Substantia nigra (tissue), 51 donors: ENCODE measurements at places on chromosomes 7 and 10.

- peak; percentile 12 for DNase-seq
Observed at GRCh38 chr10:131167036-131167860, 144.3 kb downstream of the TCERG1L start.

GRCh38 chr10:36688717-36689116, 436.7 kb upstream of the ANKRD30A start:
- no peak for DNase-seq

DNA sequence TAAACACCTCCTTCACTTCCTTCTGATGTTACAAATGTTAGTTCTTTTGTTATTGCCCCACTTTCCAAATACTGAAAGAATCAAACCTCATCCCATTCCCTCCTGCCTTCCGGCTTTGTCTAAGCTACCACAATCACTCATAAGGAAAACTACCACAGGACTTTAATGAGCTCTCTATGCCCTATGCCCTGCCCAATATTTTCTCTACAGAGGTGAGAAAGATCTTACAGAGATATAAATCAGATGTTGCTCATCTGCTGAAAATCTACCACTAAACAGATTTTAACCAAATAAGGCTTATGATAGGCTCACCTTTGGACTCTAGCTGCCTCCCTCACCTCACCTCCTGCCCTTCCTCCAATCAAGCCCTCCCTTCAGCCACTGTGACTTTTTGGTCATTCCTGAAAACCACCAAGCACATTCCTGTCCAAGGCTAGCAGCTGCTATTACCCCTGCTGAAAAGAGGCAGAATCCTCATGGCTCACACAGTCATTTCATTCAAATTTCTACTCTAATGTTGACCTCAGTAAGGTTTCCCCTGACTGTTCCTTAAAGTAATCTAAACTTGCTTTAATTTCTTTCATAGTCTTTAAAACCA, 7.7 kb downstream of the ZNF33B start:
- no peak for DNase-seq

- no peak for DNase-seq
Observed at GRCh38 chr7:140200061-140200989, 23.5 kb upstream of the KDM7A start.

DNA sequence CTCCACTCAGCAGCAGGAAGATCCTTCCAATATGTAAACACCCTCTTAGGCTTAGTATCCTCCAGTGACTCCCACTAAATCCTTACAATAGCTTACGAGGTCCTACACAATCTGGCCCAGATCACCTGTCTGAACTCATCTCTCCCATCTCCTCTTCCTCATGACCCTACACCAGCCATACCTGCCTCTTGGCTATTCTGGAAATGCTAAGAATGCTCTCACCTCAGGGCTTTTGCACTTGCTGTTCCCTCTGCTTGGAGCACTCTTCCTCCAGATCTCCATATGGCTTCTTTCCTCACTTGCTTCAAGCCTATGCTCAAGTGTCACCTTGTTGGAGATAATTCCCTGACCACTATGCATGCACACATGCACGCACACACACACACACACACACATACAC, 50.8 kb upstream of the FRMD4A start:
- DNase-seq: no peak

GRCh38 chr10:60446851-60447250, 57.2 kb upstream of the ANK3 start:
- DNase-seq: no peak

GRCh38 chr7:134509010-134509409, 18.4 kb upstream of the AKR1B10 start:
- DNase-seq: no peak

DNA sequence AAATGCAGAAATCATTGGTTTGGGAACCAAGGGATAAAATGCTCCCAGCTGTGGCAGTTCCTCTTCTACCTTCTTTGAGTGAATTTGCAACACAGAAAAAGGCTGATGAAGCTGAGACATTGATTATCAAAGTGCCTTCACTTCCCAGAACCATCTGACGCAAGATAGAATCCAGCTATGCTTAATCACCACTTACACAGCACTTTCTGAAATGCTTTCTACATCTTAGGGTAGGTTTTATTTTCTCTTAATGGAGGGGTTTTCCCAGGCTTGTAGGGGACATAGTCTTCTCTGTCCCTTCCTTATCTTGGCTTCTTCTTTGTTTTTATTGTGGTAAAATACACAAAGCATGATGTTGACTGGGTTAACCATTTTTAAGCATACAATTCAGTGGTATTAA, 332.6 kb upstream of the ZNF32 start:
- DNase-seq: no peak

GRCh38 chr7:151926336-151926712, 29.9 kb upstream of the GALNTL5 start:
- no peak for DNase-seq

GRCh38 chr7:3495530-3495929, 194.5 kb downstream of the SDK1 start:
- no peak for DNase-seq

GRCh38 chr10:93413252-93413689, 68.9 kb downstream of the MYOF start:
- DNase-seq: no peak

DNA sequence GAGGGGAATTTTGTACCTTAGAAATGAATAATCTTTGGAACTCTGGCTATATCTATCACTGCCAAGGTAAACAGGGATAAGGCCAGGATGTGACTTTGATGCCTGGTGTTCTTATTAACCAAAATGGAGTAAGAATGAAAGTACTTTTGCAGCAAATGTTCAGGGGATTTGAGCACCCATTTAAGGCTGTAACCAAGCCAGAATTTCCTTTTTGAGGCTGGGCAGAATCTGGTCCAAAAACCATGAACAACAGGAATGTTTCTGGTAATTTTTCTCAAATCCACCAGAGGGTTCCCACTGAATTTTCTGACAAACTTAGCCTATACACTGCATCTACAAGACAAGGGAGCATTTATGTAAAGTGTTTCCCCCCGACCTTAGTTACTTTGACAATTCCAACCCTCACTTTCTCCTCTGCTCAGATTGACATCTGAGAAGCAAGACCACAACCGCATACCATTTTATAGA, 120.6 kb downstream of the BAMBI start:
- no peak for DNase-seq

DNA sequence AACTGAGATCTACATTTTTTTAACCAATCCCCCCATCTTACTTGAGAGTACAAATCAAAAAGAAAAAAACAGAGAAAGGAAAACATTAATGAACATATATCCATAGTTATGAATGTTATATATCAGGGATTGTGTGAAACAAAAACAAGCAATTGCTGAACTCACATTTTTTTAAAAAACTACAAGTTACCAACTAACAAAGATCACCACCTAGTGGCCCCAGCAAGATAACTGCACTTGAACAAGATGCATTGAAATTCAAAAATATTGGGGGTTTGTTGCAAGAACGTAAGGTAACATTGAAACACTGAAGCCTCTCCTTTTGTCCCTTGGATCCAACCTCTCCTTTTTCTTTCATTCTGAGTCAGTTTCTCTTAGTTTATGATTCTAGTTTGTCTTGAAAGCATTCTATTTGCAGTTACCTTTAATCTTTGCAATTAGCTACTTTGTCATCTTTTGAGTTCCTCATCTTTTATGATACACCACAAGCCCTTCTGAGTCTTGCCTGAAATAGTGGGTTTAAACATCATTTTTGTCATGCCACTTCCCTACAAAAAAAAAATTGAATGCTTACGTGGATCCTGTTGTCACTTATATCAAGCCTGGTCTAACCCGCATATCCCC, 87.3 kb upstream of the TES start:
- no peak for DNase-seq

GRCh38 chr7:24504836-24505235, 68.4 kb upstream of the PALS2 start:
- no peak for DNase-seq

DNA sequence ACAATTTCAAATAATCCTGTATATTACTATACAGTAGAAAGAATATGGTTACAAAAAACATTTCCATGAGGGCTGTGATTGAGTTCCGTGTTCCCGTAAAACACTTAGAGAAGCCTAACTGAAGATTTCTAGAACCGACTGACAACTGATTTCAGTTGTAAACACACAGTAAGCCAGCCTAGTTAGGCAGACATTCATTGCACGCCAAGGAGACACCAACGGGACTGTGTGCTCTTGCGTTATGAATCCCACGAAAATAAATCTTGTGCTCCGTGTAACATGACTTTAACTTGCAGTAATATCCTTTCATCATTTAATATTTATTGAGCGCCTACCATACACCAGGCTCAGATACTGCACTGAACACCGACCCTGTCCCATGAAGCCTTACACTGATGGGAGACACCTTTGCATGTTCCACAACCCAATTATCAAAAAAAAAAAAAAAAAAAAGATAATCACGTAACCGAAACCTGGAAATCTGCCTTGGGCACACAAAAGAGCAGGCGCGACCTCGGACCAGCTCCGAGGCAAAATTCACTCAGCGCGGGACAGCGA, 420 bp upstream of the KLHL7 start:
- no peak for DNase-seq

- DNase-seq: no peak
Observed at GRCh38 chr10:21603721-21604120, 69.7 kb downstream of the MLLT10 start.

GRCh38 chr10:662223-662605, 27.3 kb downstream of the DIP2C start:
- no peak for DNase-seq

- no peak for DNase-seq
Observed at GRCh38 chr10:97687785-97688781, 1.0 kb upstream of the AVPI1 start.

- no peak for DNase-seq
Observed at GRCh38 chr10:47027784-47028260, 116.6 kb downstream of the PTPN20 start.

- no peak for DNase-seq
Observed at GRCh38 chr10:101061624-101062231, at the start of gene KAZALD1. KAZALD1 (plus strand) TSS chr10:101061989; CDS start chr10:101062593, 604 bp downstream.

- peak; percentile 38 for DNase-seq
Observed at GRCh38 chr10:15209827-15210509, 41.5 kb upstream of the NMT2 start.

DNA sequence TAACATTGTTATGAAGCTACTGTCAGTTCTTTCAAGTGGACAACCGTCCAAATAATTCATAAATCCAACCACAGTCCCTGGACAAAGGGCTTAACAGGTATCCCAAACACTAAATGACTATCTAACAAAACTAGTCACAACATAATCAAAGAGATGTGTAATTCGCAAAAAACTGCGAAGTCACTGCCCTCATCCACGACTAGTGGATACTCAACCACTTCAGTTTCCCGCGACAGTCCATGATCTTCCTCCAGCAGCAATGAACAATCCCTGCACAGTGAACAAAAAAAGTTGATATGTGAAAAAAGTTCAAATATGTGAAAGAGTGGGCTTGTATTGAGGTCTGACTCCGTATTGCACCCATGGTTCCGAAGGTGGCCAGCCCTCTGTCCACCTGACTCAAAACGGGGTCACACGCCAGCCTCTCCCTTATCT, 287 bp downstream of the DCLRE1A start:
- no peak for DNase-seq

DNA sequence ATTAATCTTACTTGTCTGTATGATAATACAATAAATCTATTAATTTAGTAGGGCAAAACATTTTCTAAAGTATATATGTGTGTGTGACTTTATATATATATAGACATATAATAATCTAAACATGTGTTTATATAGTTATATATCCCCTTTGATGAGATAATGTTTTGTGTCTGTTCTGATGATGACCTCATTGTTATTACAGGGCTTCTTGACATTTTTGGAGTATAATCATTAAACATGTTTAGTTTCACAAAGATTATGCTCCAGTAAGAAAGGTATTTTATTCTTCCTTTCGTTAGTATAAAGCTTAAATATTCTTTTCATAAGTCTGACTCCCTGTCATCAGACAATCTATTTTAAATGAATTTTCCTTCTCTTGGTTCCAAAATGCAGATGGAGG, 62.3 kb upstream of the CABCOCO1 start:
- no peak for DNase-seq

DNA sequence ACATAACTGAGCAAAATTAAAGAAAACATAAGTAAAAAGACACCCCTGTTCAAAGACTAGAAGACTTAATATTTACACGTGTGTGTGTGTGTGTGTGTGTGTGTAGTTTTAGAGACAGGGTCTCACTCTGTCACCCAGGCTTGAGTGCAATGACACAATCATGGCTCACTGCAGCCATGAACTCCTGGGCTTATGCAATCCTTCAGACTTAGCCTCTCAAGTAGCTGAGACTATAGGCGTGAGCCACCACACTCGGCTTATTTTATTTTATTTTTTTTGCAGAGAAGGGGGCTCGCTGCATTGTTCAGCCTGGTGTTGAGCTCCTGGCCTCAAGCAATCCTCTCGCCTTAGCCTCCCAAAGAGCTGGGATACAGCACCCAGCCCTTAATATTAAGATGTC, 90.3 kb downstream of the JMJD1C start:
- no peak for DNase-seq

- no peak for DNase-seq
Observed at GRCh38 chr10:102269017-102269416, 23.7 kb downstream of the GBF1 start.

GRCh38 chr10:16828114-16828568, 10.9 kb upstream of the RSU1 start:
- no peak for DNase-seq

DNA sequence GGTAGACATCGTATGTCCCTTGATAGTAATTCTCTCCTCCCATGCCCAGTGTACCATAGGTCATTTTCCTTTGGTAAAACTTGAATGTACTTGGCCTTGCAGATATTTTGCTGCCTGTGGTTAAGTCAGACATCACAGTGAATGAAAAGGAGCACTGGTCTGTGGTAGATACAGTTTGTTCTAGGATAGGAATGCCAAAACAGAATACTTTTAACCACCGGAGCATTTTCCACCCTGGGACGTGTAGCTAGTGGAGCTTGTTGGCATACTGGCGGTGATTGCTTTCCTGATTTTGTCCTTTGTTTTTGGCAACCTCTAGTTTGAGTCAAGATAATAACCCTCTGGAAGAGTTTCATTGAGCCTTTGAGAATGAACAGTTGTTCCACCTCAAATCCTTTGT, 92.0 kb upstream of the BMPER start:
- DNase-seq: no peak

- DNase-seq: peak; percentile 12
Observed at GRCh38 chr7:112930787-112931186, 140.6 kb upstream of the TMEM168 start.

GRCh38 chr7:147658392-147658967, 932.1 kb upstream of the C7orf33 start:
- DNase-seq: no peak

DNA sequence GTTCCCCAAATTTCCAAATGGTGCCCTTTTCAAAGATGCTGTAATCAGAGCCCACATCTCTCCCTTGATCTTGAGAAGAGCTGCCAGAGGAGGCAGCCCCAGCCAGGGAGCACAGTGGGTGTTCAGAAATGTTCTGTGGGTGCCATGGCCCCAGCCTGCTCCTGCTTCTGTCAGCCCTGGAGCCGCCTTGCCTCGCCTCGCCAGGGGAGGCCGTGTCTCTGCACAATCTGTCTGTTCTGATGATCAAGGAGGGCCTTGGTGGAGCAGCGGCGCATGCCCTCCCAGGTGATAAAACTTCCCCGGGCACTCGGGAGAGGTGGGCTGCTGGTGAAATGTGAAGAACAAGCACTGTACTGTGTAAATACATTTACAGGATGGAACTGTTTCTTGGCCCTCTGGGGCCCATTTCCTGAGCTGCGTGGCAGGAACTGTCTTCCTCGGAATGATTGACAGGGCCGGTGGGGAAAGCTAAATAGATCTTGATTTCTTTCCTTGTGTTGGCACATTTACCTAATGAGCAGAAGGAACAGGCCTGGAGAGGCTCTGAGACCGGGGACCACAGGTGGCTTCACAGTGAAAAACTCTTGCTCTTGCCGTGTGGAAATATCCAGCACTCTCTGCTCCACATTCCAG, 207.8 kb upstream of the PODXL start:
- no peak for DNase-seq
